Activated CD4-positive, alpha-beta memory T cell treated with anti-CD3 and anti-CD28 coated beads for 36 hours (primary cell): ENCODE measurements at places on chromosomes 13 and 19. TPM values are rescaled to one million over a fixed set of nuclear protein-coding genes. Genes with fewer than 3 reads are reported as not detected.
A peak's percentile ranks its signal among the peaks of the same experiment; 100 is the strongest.

- H3K4me3 ChIP-seq: no peak overlapping the region
- no peak overlapping the region for H3K27ac ChIP-seq
- peaks cover 11% of the 10 kb centered on the region for H3K27me3 ChIP-seq
- H3K4me1 ChIP-seq: no peaks in the 10 kb centered on the region
- DNase-seq: no peak
Observed at GRCh38 chr19:31451686-31452330, 102.6 kb upstream of the TSHZ3 start.

DNA sequence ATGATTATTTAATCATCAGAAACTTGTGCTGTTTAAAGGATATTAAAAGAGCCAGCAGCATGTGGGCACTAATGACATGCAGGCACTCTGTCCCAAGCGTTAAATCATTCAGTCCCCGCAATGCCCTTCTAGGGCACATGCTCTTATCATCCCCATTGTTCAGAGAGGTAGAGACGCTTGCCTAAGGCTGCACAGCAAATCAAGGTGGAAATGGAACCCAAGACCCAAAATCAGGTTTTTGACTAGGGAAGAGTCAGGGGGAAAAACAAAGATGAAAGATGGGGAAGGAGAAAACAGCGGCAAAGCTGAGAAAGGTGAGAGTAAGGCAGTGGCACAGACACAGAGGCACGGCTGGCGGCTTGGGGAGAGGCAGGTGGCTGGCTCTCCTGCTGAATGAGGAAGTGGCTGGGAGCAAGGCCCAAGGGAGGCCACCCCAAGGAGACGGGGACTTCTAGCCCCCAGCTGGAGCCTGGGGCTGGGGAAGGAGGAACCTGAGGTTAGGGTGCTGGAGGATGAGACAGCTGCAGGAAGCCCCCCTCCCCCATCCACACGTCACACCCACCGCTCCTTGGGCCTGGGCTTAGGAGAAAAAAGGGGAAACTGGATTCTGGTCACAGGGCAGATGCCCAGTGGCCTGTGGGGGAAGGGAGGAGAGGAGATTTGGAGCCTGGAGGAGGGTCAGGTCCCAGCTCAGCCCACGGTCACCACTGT is 1.0 kb upstream of the TYROBP start:
- DNase-seq: no peak
- no peaks in the 10 kb centered on the region for H3K36me3 ChIP-seq
- no peak overlapping the region for H3K27ac ChIP-seq

GRCh38 chr13:107864543-107865317 is 350.6 kb downstream of the LIG4 start:
- H3K27me3 ChIP-seq: peaks cover 32% of the 10 kb centered on the region
- H3K36me3 ChIP-seq: no peaks in the 10 kb centered on the region
- H3K4me3 ChIP-seq: no peak overlapping the region
- no peak overlapping the region for H3K27ac ChIP-seq
- no peak for DNase-seq

GRCh38 chr13:61040181-61040580 is 375.5 kb downstream of the PCDH20 start:
- no peaks in the 10 kb centered on the region for H3K4me1 ChIP-seq
- no peak for DNase-seq
- H3K27me3 ChIP-seq: no peaks in the 10 kb centered on the region
- no peaks in the 10 kb centered on the region for H3K36me3 ChIP-seq
- no peak overlapping the region for H3K27ac ChIP-seq

- no peaks in the 10 kb centered on the region for H3K27me3 ChIP-seq
- no peak overlapping the region for H3K27ac ChIP-seq
- no peak for DNase-seq
- no peaks in the 10 kb centered on the region for H3K4me1 ChIP-seq
- no peaks in the 10 kb centered on the region for H3K36me3 ChIP-seq
- H3K4me3 ChIP-seq: no peak overlapping the region
Observed at GRCh38 chr13:80924596-80924995, 583.7 kb upstream of the SPRY2 start.

- H3K36me3 ChIP-seq: no peaks in the 10 kb centered on the region
- peaks cover 6% of the 10 kb centered on the region for H3K4me1 ChIP-seq
- DNase-seq: peak; percentile 82
Observed at GRCh38 chr19:48674921-48675824, 2.4 kb upstream of the NTN5 start.

DNA sequence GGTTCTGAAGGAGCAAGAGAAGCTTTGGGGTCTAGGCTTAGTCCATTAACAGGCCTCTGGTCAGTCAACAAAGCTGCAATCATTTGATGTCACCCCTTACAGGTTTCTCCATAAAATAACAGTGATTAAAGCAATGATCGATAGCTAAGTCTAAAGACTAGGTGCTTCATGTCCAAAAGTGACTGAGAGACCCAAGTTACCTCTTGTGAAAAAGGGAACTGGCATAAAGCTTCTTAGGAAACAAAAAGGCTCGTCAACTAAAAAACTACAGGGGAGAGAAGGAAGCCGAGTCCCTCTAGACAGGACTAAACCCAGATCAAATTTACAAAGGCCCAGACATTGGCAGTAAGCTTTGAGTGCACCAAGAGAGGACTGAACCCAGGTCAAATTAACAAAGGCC is 2.2 kb downstream of the DCUN1D2 start:
- H3K36me3 ChIP-seq: peaks cover 11% of the 10 kb centered on the region
- H3K4me3 ChIP-seq: no peak overlapping the region
- DNase-seq: no peak
- H3K27ac ChIP-seq: no peak overlapping the region
- H3K4me1 ChIP-seq: peaks cover 44% of the 10 kb centered on the region

- H3K4me3 ChIP-seq: no peak overlapping the region
- H3K27ac ChIP-seq: no peak overlapping the region
- no peak for DNase-seq
- no peaks in the 10 kb centered on the region for H3K4me1 ChIP-seq
- no peaks in the 10 kb centered on the region for H3K27me3 ChIP-seq
Observed at GRCh38 chr13:37608750-37609339, 10.3 kb upstream of the POSTN start.

GRCh38 chr19:28857967-28858366 is 355.0 kb downstream of the UQCRFS1 start:
- H3K27ac ChIP-seq: no peak overlapping the region
- DNase-seq: no peak
- no peaks in the 10 kb centered on the region for H3K36me3 ChIP-seq
- peaks cover 3% of the 10 kb centered on the region for H3K27me3 ChIP-seq

ZNF418 gene
- total RNA-seq: 2.3 TPM

FPR2 gene
- not detected for total RNA-seq

- H3K4me1 ChIP-seq: peaks cover 11% of the 10 kb centered on the region
- no peak overlapping the region for H3K27ac ChIP-seq
- H3K27me3 ChIP-seq: peaks cover 42% of the 10 kb centered on the region
- H3K4me3 ChIP-seq: no peak overlapping the region
Observed at GRCh38 chr13:75486146-75487062, 4.4 kb upstream of the TBC1D4 start.

ZSWIM9 gene
- total RNA-seq: 7.4 TPM

- DNase-seq: no peak
- H3K4me1 ChIP-seq: peaks cover under 1% of the 10 kb centered on the region
Observed at GRCh38 chr19:51772977-51773376, 12.0 kb downstream of the FPR2 start.

DNA sequence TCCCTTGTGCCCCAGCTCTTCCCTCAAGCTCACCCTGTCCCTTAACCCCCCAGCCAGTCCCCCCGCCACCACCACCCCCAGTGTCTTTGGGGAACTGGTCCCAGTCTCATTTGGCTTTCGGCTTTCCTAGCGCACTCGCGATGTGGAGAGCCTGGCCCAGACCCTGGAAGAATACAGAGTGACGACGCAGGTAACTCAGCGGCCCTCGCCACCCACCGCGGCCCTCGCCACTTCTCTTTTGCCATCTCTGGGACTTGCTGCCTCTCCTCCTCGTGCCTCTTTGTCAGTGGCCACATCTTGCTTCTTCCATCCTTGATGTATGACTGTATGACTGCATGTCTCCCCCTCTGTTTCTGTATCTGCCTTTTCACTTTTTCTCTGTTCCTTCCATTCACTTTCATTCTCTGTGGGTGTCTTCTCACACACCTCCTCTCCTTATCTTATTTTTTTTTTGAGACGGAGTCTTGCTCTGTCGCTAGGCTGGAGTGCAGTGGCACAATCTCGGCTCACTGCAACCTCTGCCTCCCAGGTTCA is 15.7 kb downstream of the PTH2 start:
- no peak overlapping the region for H3K27ac ChIP-seq
- H3K4me3 ChIP-seq: no peak overlapping the region
- no peak for DNase-seq
- H3K4me1 ChIP-seq: peaks cover 47% of the 10 kb centered on the region
- H3K27me3 ChIP-seq: no peaks in the 10 kb centered on the region

TMC4 gene
- 0.27 TPM for total RNA-seq

DNA sequence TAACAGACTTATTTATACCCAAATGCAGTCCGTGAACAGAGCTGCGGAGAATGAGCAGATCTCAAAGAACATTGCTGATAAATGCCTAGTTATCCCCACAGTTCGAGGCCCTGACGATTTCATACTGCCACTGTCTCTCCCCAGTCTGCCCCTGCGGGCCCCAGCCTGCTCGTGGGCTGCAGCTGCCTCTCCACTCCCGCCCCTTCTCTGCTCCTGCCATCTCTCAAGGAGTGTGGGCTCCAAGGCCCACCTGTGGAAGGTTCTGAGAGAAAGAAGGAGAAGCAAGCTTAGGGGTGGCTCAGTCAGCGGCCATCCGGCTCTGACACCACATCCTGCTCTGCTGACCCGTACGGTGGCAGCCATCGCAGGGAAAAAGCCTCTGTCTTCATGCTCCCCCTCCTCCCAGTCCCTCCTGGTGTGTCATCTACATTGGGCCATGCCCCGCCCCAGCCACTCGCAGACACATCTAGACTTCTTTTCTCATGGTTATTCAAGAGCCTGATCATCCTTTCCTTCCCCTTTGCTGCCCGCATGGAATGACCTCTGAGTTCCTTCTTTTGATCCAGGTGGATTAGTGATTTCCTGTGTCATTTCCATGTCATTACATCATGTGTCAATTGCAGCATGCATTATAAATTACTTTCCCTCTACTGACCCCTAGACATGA is 52.0 kb downstream of the EPS15L1 start:
- H3K36me3 ChIP-seq: peaks cover 10% of the 10 kb centered on the region
- no peak for DNase-seq
- no peak overlapping the region for H3K27ac ChIP-seq

DNA sequence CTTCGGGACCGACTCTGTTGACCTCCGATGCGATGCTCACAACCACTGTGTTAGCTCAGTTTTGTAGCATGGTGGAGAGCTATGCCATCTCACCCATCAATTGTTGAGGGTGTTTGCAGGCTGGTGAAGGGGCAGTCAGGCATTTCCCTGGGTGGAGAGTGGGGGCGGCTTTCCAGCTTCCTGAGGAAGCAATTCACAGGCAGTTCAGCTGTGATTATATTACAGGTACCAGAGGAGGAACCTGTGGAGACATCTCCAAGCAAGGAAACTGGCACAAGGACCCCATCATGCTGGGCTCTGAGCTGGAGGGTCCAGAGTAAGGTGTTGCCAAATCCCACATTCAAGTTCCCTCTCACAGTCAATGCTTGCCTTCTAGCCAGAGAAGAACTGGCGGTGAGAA is 166.0 kb upstream of the ZNF536 start:
- no peak for DNase-seq
- peaks cover 1% of the 10 kb centered on the region for H3K27me3 ChIP-seq
- no peaks in the 10 kb centered on the region for H3K36me3 ChIP-seq
- no peak overlapping the region for H3K4me3 ChIP-seq

DNA sequence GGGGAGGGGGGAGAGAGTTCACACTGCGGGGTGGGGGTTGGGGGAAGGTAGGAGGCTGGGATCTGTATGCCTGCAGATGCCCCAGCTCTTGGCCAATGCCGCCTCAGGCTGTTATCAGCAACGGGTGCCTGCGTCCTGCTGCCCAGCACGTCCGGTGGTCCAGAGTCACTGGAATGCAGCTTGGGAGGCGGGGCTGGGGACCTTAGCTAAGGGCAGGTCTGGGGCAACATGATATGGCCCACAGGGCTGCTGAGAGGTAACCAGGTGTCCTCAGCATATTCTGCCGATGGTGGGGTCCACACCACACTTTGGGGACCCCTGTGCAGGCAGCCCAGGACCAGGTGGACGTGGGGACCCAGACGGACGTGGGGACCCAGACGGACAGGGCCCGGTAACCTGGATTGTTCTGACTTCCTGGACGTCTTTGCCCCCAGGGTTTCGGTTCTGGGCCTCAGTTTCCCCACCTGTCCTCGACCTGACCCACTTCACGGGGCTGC is 668 bp upstream of the ARHGAP45 start:
- DNase-seq: no peak
- H3K4me3 ChIP-seq: peak overlapping the region; percentile 64
- peaks cover 26% of the 10 kb centered on the region for H3K4me1 ChIP-seq
- H3K36me3 ChIP-seq: peaks cover 12% of the 10 kb centered on the region
- H3K27me3 ChIP-seq: no peaks in the 10 kb centered on the region

- H3K27ac ChIP-seq: no peak overlapping the region
- DNase-seq: no peak
- no peak overlapping the region for H3K4me3 ChIP-seq
- H3K27me3 ChIP-seq: no peaks in the 10 kb centered on the region
- H3K4me1 ChIP-seq: peaks cover 8% of the 10 kb centered on the region
Observed at GRCh38 chr13:75792526-75793187, 156.5 kb downstream of the LMO7 start.

CACNG7 gene
- not detected for total RNA-seq

GRCh38 chr13:80180740-80181355 is 160.1 kb downstream of the SPRY2 start:
- H3K27me3 ChIP-seq: no peaks in the 10 kb centered on the region
- H3K27ac ChIP-seq: no peak overlapping the region
- no peaks in the 10 kb centered on the region for H3K4me1 ChIP-seq
- no peaks in the 10 kb centered on the region for H3K36me3 ChIP-seq

DNA sequence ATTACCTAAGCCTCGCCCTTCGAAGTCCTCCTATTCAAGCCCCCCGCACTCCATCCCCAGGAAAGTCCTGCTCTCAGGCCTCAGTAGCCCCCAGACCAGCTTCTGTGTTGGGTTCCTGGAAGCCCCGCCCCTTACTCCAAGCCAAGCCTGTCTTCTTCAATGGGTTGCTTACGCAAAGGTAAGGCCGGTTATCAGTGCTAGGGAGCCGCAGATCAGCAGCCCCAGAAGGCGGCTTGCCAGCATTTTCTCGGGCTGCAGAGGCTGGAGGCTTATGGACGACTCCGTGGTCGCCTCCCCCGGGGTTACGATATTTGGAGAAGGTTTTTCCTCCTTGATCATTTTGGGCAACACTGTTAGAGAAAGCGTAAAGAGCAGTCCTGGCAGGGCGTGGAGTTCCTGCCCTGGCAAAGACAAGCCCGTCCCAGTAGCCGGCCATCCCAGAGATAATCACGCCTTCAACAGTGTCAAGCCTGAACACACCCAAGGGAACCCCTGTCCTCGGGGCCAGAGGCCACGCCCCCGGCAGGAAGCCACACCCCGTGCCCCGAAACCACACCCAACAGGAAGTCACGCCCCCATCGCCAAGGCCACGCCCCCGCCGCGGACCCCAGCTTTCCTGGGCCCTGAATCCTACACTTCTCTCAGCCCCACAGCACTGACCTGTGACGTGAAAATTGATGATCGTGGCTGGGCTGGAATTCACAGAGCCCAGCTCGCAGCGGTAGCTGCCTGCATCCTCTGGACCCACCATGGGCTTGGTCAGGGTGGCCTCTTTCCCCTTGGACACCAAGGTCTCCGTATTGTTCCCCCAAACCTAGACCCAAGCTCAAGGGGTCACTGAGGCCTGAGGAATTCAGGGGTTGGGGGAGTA is 954 bp upstream of the RASIP1 start:
- no peak overlapping the region for H3K4me3 ChIP-seq
- H3K4me1 ChIP-seq: peaks cover 18% of the 10 kb centered on the region
- H3K27ac ChIP-seq: no peak overlapping the region
- peak; percentile 55 for DNase-seq
- H3K27me3 ChIP-seq: peaks cover 16% of the 10 kb centered on the region
- no peaks in the 10 kb centered on the region for H3K36me3 ChIP-seq

- H3K4me3 ChIP-seq: no peak overlapping the region
- H3K27me3 ChIP-seq: peaks cover 7% of the 10 kb centered on the region
- no peaks in the 10 kb centered on the region for H3K4me1 ChIP-seq
- no peaks in the 10 kb centered on the region for H3K36me3 ChIP-seq
- DNase-seq: no peak
Observed at GRCh38 chr13:26837102-26837501, 76.5 kb upstream of the GPR12 start.
